Stimulated activated CD4-positive, alpha-beta T cell treated with anti-CD3 and anti-CD28 coated beads, TNF-alpha, amount 100 ng/mL, for 24 hours (primary cell): ENCODE measurements at places on chromosomes 12 and 14.

- DNase-seq, result no peak
Observed at GRCh38 chr12:68788554-68789143, 19.3 kb upstream of the MDM2 start.

GRCh38 chr14:80602946-80603345, 338.6 kb downstream of the CEP128 start:
- DNase-seq, result no peak

DNA sequence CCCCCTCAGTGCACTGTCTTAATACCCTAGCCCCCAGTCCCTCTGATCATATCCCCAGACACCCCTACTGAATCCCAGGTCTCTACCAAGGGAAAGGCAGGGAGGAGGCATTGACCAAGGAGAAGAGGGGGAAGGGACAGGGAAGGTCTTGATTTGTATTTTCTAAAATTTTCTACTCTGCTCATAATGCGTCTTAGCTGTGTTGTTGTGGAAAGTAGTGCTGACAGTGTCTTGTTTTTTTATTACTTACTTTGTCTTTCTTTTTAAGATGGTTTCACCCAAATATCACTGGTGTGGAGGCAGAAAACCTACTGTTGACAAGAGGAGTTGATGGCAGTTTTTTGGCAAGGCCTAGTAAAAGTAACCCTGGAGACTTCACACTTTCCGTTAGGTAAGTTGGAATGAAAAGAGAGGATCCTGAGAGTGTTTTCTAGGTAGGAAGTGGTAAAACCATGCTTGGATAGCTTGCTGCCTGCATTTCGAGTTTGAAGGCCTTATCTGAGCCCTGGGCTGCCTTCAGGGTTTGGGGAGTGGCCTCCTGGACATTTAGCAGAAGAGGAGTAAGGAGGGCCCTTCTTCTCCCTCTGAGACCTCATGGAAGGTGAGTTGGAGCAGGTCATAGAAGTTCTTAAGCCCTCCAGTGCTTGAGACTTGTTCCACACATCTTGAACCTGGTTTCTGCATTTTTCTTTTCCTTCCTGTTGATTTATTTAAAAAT, 27.4 kb downstream of the PTPN11 start:
- DNase-seq, result no peak

DNA sequence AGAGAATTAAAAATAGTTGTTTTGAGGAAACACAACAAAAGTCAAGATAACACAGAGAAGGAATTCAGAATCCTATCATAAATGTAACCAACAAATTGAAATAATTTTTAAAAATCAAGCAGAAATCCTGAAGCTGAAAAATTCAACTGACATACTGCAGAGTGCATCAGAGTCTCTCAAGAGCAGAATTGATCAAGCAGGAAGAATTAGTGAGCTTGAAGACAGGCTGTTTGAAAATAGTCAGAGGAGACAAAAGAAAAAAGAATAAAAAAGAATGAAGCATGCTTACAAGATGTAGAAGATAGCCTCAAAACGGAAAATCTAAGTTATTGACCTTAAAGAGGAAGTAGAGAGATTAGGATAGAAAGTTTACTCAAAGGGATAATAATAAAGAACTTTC, 65.8 kb upstream of the PPP2R5C start:
- no peak for DNase-seq

DNA sequence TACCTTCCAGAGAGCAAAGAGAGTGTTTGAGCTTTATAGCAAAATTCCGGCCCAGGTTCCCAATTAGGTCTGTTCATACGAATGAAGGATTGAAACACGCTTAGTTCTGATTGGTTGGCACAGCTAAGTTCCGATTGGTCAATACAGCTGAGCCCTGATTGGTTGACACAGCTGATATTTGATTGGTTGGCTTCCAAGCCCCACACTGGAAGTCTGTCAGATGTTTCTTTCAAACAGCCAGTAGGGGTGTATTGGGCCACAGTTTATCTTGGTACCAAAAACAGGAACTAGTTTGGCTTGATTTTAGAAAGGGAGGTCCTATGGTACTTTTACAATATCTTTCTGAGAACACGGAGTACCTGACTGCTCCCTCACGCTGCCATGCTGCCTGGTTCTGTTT, 93.4 kb downstream of the CAND1 start:
- no peak for DNase-seq

DNA sequence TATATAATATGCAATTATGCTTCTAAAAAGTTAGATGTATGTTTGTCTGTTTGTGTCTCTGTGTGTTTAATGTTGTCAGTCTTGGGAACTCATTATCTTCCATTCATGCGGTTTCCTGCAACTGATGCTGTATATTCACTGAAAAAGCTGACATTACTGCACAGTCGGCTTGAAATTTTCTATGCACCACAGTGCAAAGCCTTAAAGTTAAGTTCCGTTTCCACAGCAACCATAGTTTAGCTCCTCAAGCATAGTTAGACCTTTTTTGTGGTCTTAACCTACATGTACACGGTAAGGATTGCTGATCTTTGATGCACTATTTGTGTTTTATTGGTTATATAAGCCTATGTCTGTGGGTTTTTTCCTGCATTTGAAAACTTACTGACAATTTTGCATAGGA, 309.4 kb downstream of the KCNC2 start:
- DNase-seq, result no peak

- DNase-seq, result peak; percentile 24
Observed at GRCh38 chr12:25051656-25052195, 102.8 kb upstream of the BCAT1 start.

- no peak for DNase-seq
Observed at GRCh38 chr14:94396628-94397225, 8.3 kb upstream of the SERPINA1 start.

DNA sequence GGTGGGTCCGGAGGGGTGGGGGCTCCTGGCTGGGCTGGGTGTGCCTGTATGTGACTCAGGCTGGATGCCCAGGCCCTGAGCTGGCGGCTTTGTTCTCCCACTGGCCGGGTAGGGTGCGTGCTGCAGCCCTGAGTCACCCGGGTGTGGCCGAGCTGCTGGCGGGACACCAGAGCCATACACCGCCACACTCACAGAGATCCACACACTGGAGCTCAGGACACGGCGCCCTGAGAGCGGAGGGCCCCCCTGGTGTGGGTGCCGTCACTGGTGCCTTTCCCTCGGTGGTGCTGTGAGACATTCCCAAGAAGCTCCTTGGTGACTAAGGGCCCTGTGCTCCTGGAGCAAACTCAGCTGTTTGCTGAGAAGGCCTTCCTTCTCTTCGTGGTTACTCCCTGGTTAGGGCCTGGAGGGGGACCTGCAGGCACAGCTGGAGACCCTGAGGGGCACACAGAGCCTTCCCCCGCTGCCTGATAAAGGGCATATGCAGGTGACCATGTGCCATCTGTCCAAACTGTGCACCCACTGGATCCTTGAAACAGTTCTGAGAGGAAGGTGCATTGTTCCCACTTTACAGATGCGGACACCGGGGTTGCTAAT, 44.3 kb downstream of the KRT80 start:
- no peak for DNase-seq

GRCh38 chr14:59461891-59462290, 3.3 kb downstream of the GPR135 start:
- DNase-seq, result no peak

GRCh38 chr12:6321905-6322304, 11.4 kb downstream of the PLEKHG6 start:
- DNase-seq, result no peak

DNA sequence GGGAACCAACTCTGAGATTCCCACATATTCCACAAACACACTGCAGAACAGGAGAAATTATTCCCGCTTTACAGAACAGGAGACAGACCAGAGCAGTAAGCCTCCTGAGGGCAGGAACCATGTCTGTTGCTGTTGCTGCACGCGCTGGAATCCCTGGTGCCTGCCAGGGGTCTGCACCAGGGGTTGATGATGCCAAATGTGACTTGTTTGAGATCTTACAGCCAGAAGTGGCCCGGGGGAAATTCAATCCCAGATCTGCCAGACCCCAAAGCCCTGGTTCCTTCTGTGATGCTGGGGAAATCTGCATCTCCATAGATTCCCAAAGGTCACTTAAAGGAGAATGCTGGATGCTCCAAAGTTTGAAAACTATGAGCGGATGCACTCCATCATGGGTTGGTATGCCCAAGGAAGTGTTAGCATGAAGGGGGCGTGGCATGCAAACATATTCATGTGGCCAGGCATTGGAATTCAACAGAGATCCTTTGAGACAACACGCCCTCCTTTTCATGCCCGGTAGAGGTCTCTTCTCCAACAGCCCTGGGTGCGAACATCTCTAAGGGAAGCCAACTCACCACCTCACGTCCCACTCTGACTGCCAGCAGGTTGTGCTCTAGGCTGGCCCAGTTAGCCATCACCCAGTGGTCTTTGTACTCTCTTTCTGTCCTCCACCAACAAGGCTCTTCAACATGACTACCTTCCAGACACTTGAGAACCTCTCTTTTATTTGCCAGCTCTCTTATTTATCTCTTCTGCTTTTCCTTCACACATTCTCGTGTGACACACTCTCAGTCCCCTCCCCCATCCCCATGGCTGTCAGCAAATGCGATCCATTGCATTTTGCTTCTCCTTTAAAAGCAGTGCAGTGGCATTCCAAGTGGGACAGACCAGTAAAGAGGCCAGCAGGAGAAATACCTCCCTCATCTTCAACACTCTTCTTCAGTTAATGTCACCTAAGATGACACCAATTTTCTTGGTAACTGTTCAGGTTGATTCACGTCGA, 131.3 kb downstream of the ZFP36L1 start:
- no peak for DNase-seq

- DNase-seq, result no peak
Observed at GRCh38 chr12:73180734-73181133, 908.6 kb downstream of the TRHDE start.

GRCh38 chr12:103779410-103780092, 61.5 kb downstream of the NT5DC3 start:
- DNase-seq, result no peak

DNA sequence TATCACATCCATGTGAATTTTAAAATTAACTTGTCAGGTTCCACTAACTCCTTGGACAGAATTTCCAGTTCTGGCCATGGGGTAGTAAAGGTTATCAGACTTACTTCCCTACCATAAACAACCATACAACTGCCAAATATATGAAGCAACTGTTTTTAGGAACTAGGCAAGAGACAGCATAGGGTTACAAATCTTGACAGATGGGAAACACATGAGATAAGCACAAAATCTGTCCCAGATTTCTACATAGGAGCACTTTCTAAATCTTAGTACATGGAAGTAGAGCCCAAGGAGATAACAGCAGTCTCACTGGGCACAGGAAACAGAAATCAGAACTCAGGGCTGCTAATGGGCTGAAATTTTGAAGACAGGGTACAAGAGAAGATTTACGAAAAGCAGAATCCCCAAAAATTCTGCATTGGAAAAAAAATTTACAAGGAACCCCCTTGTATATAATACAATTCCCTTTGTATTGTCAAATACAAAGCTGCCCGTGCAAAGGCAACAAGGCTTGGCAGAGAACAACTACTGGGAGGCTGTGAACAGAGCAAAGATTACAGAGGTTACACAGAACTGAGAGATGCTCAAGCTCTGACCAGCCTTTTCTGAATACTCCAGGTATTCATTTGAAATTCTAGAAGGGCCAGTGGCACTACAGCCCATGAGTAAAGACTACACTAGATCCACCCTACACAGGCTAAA, 43.2 kb downstream of the GALNT4 start:
- no peak for DNase-seq

- DNase-seq, result no peak
Observed at GRCh38 chr12:127238107-127238506, 1028.9 kb upstream of the TMEM132C start.

GRCh38 chr14:87008965-87009364, 984.0 kb downstream of the GALC start:
- DNase-seq, result no peak

GRCh38 chr14:90599748-90600507, 203.1 kb downstream of the CALM1 start:
- DNase-seq, result no peak

GRCh38 chr14:104388011-104388521, 191.5 kb upstream of the C14orf180 start:
- DNase-seq, result no peak

DNA sequence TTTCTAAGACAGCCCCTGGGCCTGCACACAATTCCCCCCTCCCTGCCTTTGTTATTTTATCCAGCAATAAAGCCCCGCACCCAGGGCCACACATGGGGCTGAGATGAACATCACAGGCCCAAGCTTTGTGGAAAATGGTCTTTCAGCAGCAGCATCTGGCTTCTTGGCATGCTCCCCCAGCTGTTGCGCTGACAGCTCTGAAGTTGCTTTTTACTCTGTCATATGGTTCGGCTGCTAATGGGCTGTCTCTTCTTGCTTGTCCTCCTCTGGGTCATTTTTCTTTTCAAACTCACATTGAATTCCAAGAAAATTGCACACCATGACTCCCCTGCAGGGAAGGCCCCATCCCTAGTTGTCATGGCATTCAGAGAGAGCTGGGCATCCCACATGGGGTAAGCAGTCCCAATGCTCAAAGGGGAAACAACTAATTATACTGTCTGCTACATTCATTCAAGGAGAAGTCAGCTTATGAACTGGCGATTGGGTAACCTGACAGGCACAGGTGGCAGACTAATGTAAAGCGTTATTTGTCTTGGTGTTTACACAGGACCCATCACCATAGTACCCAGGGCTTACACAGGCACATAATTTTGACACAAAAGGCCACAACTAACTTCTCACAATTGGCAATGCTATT, 74.0 kb upstream of the CDKN3 start:
- no peak for DNase-seq

DNA sequence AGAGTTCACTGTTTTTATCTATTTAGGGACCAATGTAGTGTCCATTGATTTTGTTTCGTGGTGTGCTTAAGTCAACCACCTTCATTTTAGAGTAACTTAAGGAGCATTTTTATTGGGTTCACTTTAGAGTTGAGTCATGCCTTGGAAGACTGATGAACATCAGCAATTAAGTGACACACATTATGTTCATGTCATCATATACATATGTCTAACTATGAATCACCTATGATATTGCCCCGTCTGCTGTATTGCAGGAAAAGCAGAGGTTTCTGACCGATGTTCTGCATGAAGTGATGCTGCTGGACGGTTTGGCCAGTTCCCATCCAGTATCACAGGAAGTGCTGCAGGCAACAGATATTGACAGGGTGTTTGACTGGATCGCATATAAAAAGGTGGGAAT, 227.1 kb downstream of the TRHDE start:
- no peak for DNase-seq

DNA sequence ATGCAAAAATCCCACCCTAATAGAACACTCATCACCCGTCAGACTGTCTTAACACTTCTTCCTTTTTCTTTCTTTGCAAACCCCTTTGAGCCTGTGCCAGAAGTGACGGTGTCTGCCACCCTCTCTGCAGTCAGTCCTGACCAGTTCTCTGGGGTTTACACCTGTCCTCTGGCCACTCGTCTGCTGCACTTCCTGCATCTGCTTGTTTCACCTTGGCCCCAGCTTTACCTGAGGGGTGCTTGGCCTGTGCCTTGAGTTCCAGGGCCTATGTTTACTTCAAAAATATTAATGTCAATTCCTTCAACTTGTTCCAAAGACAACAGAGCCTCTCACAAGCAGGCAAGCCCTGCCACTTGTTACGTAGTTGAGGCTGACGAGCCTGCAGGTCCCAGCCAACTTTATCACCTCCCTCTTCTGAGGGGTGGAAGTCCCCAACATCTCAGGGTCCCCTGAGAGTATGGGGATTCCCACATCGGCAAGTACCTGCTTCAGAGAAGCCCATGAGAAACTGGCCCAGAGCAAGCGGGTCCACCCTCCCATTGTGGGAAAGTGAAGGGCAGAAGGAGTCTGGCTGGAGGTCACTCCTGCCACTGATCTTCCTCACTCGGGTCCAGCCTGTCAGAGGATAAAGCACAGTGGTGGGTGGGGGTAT, 205.4 kb downstream of the DAD1 start:
- DNase-seq, result no peak

- no peak for DNase-seq
Observed at GRCh38 chr14:77071938-77072388, 26.1 kb upstream of the CIPC start.
